Forelimb muscle (tissue), 1 donor: ENCODE measurements at places on chromosomes 13 and 19.

- no peak for DNase-seq
Measured at GRCh38 chr13:101082441-101082840, 333.9 kb downstream of the NALCN start.

DNA sequence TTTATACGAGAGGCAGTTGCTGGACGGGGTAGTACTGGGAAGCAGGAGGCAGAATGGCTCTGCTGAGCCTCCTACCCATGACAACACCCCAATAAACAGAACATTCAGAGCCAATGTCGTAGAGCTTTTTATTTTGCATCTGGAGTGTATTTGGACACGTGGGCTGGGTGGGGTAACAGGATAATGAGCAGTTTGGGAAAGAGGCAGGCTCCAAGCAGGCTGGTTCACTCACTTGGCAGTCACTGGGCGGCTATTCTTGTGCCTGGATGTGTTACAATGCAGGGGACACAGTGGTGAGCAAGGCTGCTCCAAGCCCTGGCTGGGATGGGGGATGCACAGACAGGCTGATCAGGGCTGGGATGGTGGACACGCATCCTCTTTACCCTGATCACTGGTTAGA lies 9.5 kb downstream of the ACTMAP start:
- DNase-seq: no peak

- DNase-seq: peak; percentile 41
Measured at GRCh38 chr13:110471833-110472162, 89.7 kb downstream of the RAB20 start.

DNA sequence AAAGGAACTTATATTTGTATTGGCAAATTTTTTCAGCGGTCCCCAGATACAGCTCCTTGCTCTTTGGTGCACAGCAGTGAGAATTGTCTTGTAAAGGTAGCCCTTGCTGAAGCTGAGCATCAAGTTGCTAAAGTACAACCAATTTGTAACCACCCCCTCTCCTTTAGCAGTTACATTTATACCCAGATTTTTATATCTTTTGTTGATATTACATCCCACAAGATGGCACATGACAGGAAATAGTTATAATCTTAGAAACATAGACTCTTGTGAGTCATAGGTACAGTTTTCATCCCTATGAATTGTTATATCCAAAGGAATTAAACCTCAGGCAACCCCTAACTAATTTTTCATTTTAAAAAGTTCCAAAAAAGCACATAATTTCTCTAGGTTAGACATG lies 523.0 kb upstream of the SLITRK1 start:
- DNase-seq: no peak

GRCh38 chr13:75636436-75637180 lies 478 bp downstream of the LMO7 start:
- DNase-seq: no peak
